HuH-7 (cell line): ENCODE measurements at places on chromosomes 12 and 14.

GRCh38 chr12:113006641-113007040 lies 28.3 kb downstream of the OAS2 start:
- DNase-seq, result no peak

DNA sequence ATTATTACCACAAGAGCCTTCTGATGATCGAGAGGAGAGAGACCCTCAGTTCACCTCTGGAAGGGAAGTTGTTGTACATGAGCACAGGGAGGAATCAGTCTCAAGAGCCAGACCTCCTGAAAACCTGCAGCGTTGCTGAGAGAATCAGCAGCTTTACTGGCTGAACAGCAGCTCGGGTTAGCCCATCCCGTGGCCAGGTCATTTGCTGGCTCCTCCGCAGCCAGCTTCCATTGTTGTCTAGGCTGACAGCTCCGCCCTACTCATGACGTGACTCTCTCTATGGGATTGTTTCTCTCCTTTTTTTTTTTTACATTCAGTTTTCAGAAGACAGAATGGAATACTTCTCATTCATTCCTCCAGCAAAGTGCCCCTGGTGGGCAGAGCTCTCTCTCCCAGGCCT lies 69.9 kb downstream of the TGFB3 start:
- DNase-seq, result no peak

- peak; percentile 17 for DNase-seq
These were observed 43.9 kb upstream of the ESR2 start for GRCh38 chr14:64337888-64338615.

DNA sequence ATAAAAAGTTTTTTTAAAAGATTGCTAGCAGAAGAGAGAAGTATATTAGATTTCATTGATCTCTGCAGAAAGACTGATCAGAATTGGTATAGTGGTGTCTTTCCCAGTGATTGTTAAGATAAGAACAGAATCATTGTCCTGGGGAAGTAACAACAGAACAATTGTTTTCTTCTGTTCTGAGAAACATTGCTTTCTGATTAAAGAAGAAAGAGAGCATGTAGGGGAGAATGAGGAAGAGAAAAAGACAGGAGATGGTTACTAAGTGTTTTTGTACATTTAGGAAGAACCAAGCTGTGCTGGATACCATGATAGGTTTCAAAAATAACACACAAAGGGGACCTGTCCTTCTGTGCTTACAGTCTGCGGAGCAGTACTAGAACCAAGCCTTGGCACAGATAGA lies 5.0 kb downstream of the USP30 start:
- DNase-seq, result no peak

DNA sequence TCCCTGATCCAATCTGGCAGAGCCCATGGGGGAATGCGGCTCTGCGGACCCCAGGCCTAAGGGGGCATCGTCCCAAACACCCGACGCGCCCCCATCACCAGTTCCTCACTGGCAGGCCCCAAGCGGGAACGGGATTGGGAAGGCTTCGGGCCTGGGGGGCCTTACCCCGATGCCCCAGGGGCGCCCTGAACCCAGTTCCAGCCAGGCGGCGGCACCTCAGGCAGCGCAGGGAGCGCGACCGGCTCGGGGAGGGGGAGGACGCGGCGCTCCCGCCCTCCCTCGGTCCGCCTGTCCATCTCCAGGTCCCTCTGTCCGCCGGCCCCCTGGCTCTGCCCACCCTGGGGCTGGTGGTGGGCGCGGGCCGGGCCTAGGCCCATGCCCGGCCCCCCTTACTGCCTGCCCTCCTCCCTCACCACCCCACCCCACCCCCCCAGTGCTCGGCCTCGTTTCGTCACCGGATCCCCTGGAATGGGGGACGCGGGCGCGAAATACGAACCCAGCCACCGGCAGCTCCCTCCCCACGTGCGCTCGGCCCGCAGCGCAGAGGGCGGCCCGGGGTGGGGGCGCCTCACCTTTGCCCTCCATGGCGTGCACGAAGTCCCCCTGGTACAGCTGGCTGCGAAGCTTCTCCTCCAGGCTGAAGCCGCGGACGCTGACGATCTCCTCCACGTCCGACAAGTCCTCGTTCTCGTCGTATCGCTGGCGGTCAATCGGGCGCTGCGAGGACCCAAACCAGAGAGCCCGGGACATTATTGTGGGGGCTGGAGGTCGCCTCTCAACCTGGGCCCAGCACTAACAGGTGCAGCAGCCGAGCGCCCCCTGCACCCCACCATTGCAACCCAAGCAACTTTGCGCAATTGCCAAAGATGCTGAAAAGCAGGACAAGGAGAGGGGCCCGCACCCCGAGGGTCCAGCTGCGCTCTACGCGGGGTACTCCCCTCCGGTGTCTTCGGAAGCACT lies 2.3 kb downstream of the KDM2B start:
- DNase-seq, result no peak

GRCh38 chr12:46370380-46370734 lies 2.2 kb downstream of the SLC38A2 start:
- no peak for DNase-seq

DNA sequence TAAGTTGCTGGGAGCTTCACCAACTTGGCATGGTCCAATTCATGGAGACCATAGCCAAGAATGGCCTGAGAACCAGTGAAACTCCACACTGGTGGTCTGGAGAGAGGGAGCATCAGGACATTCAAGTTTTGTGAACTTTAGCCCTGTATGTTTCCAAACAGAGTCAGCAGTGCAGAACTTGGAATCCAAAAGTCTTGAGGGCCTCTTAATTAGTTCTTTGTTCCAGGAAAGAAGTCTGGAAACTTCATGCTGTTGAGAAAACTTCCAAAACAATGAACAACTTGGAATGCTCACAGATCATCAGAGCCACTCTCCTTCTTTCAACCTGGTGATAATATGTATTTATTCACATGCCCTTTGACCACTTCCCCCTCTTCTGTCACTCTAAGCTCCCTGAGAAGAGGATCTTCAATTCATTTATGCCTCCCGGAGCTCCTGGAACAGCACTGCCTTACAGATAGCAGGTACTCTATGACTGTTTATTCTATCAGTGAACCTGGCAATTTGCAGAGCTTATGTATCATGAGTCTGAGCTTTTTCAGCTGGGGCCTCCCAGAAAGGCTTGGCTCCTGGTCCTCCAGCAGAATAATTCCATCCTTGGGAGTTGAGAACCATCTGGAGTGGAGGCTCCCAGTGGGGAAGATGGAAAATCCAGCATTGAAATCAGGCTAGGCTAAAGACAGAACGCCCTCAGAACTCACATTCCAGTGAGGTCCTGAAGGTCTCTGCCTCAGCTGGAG lies 191.4 kb downstream of the KTN1 start:
- DNase-seq, result no peak

GRCh38 chr14:63504648-63505047 lies 38.5 kb downstream of the PPP2R5E start:
- DNase-seq, result no peak
